ENCODE measurements at places on chromosomes 7 and 10.

- no peak for DNase-seq
These were observed 220.5 kb downstream of the ELFN1 start for GRCh38 chr7:1890289-1891235.

DNA sequence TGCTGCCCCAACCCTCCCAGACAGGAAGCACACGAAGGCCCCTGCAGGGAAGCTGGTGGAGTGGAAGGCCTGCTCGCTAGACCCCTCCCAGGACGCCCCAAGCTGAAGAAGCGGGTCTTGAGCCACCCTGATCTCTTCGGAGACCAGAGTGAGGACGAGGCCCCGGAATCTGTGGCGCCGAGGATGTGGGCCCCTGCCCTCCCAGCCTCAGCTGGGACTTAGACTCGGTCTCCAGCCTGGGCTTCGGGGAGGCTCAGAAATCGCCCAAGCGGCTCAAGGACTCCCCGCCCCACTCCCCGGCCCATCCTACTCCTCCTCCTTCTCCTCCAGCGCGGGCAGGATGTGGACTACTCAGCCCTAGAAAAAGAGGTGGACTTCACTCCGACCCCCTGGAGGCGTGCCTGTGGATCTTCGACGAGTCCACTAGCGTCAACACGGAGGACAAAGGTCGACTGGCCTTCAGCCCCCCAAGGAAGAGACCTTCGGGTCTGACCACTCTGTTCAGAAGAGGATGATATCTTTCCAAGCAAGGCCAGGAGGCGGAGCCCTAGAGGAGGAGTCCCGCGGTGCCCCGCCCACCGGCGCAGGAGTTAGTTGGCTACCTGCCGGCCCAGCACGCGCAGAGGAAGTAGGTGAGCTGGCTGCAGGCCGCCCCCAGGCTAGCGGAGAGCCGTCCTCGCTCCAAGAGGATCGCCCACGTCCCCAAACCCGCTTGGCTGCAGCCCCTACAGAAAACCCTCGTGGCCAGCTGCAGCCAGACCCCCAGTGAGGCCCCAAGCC is 21.9 kb upstream of the LANCL2 start:
- DNase-seq = no peak

- DNase-seq = no peak
These were observed 324.7 kb downstream of the ACTR3B start for GRCh38 chr7:153084278-153084677.

- DNase-seq = no peak
These were observed 105.8 kb downstream of the ARHGAP22 start for GRCh38 chr10:48498940-48499510.

DNA sequence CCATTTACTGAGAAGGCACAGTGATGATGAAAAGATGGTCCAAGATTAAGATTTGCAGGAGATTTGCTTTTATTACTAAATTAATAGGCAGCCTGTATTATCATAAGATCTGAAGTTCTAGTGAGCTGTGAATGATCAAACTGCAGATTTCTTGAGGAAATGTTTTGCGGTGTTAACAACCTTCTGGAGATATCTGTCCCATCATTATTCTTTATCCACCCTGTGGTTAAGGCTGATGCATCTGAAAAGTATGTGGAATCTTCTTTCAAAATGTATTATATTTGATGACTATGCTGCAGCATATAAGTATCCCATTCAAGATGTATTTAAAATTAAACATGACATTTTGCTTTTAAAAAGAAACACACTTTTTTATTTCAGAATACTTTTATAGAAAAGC is 150.3 kb downstream of the POLR1F start:
- peak; percentile 87 for DNase-seq

GRCh38 chr10:98511876-98512275 is 65.1 kb upstream of the HPS1 start:
- DNase-seq = no peak

- no peak for DNase-seq
These were observed 12.0 kb upstream of the COMTD1 start for GRCh38 chr10:75247797-75248196.

All from fibroblast of skin of back (primary cell).